ENCODE measurements at places on chromosomes 16 and 17.

GRCh38 chr16:29742683-29743275, 3.0 kb downstream of the C16orf54 start:
- DNase-seq = no peak

DNA sequence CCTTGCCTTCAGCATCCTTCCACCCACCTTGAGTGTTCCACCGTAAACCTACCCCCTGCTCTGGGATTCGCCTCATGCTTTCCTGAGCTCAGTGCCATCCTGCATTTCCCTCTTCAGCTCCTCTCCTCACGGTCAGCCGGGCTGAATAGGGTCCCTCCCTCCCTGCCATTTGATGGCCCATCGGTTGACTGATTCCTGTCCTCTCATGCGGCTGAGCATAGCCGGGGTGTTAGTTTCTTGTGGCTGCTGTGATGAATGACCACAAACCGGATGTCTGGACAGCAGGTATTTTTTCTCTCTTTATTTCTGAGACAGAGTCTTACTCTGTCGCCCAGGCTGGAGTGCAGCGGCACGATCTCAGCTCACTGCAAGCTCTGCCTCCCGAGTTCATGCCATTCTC, 44.1 kb upstream of the MGAT5B start:
- DNase-seq = no peak

DNA sequence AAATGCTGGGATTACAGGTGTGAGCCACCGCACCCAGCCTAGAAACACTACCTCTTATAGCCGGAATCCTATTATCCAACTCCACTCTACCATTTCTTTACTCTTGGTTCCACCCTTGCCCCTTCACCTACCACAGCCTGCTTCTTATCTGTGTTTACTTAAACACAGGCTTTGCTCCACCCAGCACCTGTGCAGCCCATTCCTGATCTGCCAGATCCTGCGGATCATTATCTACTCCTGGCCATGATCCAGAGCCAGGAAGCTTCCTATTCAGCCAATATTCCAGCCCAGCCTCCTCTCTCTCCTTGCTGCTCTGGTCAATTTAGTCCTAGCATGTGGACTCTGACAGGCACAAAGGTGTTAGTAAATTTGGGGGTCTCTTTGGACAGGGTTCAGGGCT, 98.8 kb upstream of the MED13 start:
- DNase-seq = no peak

DNA sequence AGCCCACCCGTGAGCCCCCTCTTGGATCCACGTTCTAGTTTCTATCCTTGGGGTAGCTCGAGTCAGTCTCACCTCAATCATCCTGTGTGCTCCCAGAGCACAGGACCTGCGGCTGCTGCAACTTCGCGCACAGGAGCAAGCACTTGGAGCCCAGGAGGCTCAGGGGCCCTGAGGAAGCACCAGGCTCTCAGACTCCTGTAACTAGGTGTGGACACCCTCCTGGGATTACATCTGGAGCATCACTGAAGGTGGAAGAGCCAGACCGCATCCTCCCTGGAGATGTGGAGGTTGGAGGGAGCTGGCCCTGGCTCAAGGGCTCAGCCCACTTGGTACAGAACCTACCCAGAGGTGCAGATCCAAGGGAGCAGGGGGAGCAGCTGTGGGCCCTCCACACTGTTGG, 2.7 kb downstream of the HBQ1 start:
- no peak for DNase-seq

DNA sequence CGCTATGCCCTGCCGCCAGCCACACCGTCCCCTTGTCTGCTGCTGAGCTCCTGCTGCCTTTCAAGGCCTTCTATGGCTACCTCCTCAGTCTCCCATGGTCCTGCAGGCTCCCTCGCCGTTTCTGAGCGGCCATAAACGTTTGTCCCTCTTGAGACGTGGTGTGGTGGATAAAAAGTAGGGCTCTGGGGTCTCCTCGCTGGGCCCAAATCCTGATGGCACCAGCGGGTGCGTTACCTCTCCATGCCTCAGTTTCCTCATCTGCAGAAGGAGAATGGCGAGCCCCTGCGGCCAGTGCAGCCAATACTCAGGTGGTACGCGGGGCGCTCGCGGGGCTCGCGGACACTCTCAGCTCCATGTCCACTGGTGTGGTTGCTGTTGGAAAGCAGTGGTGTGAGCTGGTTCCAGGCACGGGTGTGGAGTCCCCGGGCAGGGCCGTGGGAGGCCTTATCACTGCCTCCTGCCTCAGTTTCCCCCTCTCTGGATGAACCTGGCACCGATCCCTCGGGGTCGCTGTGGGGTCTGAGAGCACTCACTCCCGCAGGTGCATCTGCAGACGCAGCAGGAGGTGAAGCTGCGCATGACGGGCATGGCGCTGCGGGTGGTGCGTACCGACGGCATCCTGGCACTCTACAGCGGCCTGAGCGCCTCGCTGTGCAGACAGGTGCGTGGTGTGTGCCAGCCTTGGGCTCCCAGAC, 2.5 kb downstream of the SLC25A10 start:
- no peak for DNase-seq

DNA sequence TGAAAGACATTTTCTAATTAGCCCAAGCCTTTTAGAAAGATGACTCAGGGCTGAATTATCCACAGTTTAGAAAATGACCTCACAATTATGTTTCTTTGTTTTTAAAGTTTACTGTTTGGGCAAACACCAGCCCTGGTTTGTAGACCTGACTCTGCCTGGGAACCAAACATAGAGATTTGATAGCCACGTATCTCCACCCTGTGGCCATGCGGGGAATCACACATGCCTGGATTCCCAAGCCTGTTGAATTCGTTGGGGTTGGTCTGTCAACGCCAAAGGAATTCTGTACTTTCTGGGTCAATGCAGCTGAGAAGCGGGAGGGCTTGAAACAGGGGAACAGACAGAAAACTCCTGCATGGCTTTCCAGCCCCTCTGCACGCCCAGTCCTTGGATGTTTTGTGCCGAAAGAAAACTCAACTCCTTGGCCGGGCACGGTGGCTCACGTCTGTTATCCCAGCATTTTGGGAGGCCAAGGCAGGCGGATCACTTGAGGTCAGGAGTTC, 26.9 kb downstream of the CD300A start:
- peak; percentile 55 for DNase-seq

DNA sequence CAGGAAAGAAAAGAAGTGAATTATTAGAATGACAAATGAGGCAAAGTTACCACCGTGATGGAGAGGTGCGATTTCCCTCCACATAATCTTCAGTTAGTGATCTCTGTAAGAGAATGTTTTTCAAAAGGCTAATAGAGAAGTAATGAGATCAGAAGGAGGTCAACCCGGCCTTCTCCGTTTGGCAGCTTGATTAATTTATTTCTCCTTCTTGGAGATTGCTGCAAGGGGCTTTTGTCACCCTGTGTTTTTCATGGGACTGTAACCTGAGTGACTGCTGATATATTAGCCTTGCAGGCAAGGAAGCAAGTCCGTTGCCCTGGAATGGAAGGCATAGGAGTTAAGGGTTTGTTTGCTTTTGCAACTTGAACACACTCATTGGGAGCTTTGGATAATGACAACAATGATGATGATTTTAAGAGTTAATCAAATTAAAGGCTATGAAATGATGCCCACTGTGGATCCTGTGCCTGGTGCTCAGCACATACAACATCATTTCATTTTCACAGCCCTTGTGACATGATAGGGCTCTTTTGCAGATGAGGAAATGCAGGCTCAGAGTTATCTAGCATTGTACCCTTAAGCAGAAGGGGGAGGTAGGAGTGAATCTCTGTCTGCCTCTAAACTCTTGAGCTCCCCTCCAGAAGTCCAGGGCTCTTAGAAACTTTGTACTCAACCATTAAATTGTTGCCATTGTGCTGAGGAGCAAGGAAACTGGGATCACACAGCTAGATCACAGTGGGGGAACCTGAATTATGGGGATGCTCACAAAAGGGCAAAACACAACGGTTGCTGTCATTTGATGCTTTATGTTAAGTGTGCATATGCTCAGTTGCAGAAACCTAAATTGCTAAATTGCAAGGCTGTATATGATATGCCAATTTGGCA, 226.3 kb downstream of the WWOX start:
- no peak for DNase-seq

GRCh38 chr17:49554694-49555494, 20.8 kb upstream of the NXPH3 start:
- DNase-seq = no peak

DNA sequence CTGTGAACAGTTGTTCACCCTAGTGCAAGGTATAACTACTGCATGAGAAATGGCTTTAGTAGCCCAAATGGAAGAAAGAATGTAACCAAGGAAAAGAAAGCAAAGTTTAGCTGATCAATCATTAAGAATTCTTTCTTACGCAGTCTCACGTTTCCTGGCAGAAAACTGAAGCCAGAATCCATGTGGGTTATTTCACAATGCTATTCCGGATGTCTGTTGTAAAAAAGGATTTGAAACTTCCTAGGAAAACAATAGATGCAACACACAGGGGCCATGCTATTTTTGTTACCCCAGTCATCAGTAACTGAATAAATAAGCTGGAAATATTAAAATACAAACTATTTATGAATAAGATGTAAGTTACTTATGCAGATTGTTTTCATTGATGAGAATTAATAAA, 802.5 kb downstream of the CDH8 start:
- DNase-seq = no peak

DNA sequence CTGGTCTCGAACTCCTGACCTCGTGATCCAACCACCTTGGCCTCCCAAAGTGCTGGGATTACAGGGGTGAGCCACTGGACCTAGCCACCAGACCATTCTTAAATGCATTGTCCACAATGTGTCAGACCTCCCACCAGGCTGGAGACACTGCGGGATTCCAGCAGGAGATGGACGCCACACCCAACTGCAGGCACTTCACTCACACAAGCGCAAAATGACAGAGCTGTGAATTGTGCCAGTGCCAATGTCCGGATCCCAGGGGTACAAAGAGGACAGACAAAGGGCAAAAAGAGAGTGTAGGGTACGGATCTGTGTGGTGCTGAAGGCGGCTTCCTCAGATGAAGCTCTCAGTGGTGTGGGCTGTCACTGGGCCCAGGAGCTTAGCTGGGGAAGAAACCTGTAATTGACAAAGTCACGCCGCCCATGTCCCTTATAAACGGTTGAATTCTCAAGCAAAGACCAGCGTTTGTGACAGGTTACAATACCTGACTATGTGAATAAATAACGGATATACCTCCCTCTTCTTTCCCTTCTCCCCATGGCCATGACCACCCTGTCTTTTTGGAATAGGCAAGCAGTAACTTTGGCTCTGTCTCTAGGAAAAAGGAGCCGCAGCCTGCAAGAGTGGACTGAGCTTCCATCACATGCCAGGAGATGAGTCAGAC, 40.0 kb downstream of the HS3ST3A1 start:
- no peak for DNase-seq

DNA sequence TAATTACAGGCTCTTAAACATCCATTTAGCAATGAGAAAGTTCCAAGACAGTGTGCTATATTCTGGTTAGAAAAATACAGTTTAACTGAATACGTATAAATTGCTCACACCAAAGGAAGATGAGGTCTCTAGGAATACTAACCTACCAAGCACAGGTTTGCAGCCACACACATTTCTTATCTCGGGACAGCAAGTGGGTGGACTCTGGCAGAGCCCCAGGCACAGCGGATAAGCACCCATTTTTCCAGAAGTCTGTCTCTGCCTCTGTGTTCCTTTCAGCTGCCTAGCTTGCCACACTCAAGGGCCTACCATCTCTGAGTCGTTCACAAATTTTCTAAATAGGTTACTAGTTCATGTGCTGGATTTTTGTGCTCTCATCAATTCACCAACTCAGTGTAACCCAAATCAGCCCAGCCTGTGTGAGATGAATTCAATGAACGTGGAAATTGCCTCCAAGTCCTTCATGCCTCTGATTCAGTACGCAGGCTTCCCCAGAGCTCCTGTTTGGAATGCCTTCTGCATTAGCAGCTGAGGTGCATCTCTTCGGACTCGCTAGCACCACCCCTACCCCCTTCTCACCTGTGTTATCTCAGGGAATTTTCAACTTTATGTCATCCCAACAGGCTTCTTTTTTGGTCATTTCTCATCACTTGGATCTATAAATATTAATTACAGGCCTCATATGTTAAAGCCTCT, 581.0 kb upstream of the CDH11 start:
- DNase-seq = no peak

- DNase-seq = no peak
These were observed 270.0 kb upstream of the SOX9 start for GRCh38 chr17:71850812-71851211.

DNA sequence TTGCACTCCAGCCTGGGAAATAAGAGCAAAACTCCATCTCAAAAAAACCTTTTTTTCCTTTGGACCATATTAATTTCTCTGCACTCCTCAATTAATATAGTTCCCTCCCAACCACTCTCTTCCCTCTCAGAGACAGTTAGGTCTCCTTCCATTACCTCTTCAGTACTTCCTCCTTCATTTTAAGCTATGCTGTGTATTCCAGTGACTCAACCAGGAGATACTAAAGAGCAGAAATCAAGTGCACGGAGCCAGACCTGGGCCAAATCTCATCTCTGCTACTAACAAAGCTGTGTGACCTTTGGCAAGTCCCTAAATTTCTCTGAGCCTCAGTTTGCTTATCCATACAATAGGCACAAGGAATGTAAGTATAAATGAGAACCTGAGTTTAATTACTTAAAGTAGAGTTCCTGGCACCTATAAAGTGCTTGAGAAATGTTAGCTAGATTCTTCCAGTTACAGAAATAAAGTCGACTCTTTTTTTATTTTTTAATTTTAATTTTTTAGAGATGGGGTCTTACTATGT, 8.5 kb downstream of the PECAM1 start:
- DNase-seq = no peak

DNA sequence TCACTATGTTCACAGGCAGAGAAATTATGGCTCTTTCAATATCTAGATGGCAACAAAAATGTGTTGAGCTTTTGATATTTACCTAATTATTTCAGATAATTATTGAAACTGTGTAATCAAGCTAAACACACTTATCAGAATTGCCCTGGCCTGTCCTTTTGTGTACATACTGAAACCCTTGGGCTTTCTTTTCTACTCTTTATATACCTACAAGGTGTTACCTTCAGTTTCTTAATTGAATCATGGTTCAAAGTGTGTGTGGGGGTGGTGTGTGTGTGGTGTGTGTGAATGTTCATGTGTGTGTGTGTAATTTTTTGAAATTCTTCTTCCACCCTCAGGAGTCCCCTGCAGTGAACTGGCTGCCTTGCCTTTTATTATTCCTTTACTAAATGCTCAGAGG, 506.8 kb upstream of the SOX9 start:
- no peak for DNase-seq

All from stimulated activated CD4-positive, alpha-beta T cell treated with anti-CD3 and anti-CD28 coated beads, TNF-alpha, amount 100 ng/mL, for 1 hour (primary cell).